IPS DF 6.9 (cell line): ENCODE measurements at places on chromosomes 1 and 21.

- DNase-seq = no peak
Observed at GRCh38 chr1:24866211-24867083, 63.6 kb downstream of the RUNX3 start.

DNA sequence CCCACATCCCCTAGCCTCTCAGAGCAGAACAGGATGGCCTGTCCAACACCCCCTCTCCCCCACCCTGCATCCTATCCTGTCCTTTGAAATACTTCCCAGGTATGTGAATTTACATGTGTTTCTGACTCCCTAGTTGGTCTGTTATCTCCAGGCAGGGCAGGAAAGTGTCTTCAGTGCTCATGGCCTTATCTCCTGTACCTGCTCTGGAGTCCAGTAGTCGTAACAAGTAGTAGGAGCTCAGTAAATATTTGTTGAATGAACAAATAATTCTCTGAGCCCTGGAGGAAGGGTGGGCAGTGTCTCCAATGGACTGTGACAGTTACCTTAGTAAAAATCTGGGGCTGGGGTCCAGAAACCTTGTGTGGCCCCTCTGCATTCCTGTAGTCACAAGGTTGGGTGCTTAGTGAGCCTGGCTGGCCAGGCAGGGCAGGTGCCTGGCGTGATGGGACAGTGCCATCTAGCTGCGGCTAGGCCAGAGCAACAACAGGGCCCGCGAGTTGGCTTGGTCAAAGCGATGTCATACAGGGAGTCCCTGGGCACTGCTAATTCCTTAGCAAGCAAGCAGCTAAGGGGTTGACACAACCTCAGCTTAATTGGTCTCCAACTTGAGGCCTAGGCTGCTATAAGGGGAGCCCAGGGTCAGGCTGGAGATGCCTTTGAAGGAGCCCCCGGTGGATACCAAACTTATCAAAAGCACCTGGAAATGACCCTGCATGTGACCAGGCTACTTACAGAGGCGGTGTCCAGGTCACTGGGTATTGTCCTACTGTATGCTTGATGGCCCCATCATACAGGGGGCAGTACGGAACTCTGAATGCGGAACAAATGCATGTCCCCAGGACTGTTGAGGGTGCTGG is 89.0 kb upstream of the PPM1J start:
- peak; percentile 79 for DNase-seq

DNA sequence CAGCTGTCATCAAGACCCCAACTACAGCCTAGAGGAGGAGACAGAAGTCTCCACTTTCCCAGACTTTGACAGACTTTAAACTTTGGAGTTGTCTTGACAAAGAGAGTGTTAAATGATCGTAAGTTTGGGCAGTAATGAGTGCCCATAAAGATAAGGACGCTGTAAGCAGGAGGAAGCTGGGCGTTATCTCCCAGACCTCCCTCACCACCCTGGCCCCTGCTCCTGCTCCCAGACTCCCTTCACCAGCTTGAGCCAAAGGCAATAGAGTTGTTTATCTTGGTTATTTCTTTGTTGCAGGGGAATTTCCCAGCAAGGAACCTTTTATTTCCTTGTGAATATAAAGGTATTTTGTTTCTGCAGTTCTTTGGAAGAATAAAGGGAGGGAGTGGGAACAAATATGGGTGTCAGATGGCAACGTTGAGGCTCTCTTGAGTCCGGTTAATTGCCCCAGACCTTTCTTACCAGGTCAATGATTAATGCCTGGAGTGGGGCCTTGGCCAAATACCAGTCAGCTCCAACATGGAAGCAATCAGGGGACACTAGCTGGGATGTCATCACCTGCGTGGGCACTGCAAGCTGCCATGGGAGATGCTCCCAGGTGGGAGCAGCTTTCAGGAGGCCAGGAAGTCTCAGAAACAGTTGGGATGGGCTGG is 4.4 kb downstream of the PIGR start:
- no peak for DNase-seq

GRCh38 chr1:96206451-96206850 is 515.1 kb upstream of the PTBP2 start:
- no peak for DNase-seq

DNA sequence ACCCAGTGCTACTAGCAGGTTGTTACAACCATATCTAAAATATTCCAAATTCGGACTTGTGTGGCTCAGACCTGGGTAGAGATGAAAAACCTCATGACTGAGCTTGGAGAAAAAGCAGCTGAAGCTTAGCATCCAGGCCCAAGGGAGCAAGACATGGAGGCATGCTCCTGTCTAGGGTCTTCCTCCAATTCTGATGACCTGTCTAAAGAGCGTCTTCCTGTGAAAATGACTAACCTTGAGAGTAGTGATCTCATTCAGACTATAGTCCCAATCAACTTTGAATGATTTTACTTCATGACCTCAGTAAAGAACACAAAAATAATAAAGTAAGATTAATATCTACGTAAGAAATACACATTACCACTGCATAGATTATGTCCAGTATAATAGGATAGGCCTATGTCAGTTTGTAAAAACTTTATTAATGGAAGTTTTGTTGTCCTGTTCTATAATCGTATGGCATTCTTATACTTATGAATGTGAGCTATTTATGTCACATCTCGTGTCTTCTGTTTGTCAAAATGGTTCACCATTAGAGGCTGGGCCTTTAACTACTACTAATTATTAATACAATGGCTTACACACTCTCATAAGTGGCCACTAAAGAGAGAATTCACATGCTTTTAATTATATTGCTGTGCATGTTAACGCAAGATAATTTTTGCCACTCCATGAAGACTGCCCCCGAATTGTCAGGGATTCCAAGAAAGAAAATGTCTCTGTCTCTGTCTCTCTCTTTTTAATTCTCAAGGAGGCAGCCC is 201.3 kb downstream of the NCAM2 start:
- no peak for DNase-seq

DNA sequence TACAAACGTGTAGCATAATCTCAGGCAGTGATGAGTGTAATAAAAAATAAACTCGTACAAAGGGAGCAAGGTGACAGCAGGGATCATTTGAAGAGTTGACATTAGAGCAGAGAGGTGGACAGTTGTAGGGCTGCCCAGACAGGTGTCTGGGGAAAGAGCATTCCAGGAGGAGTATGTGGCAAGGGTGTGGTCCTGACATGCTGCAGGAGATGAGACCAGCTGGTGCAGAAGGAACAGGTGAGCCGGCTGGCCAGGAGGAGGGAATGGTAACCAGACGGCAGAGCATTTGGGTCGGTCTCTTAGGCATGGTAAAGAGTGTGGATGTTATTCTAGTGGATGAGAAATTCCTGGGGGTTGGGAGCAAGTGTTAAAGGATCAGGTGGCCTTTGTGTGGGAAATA is 306.3 kb downstream of the LMX1A start:
- no peak for DNase-seq

DNA sequence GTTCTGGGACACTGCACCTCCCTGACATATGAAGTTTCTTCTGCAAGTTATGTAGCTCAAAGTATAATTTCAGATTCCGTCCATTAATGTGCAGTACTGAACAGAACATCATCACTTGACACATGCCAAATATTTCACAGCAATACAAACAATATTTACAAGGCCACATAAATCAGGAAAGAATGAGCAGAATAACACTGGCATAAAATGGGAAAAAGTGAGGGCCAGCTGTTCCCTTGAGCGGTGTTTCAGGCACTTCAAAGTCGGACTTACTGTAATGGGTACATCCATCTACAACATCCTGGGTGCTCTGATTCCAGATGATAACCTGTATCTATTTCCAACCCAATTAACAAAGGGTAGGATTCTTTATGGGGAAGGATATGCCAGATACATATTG is 217.4 kb downstream of the APP start:
- no peak for DNase-seq

GRCh38 chr1:172661107-172661506 is 2.2 kb downstream of the FASLG start:
- DNase-seq = no peak

GRCh38 chr1:180265871-180266270 is 35.8 kb downstream of the LHX4 start:
- DNase-seq = no peak
